Neural progenitor cell (in vitro differentiated cells): ENCODE measurements at places on chromosomes 11 and 22. TPM values are rescaled to one million over a fixed set of nuclear protein-coding genes. Genes with fewer than 3 reads are reported as not detected.
A peak's percentile ranks its signal among the peaks of the same experiment; 100 is the strongest.

DNA sequence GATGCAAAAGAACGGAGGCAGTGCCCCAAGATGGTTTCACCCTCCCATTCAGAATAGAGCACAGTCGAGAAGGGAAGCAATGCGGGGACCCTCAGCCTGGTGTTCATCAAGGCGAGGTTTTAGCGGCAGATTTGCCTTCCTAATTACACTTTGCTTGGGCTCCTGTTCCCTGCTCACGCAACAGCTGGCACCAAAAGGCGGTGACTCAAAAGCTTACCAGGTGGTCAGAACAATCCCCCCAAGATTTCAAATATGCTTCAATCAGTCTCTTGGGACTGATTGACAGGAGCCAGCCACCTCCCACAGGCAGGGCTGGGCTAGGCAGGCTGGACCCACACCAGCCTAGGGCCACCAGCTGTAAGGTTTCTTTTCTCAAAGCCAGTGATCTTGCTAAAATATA is 14.2 kb downstream of the IGSF9B start:
- DNase-seq: no peak

- DNase-seq: peak; percentile 72
These were observed 267.6 kb upstream of the TENM4 start for GRCh38 chr11:79708319-79708932.

DNA sequence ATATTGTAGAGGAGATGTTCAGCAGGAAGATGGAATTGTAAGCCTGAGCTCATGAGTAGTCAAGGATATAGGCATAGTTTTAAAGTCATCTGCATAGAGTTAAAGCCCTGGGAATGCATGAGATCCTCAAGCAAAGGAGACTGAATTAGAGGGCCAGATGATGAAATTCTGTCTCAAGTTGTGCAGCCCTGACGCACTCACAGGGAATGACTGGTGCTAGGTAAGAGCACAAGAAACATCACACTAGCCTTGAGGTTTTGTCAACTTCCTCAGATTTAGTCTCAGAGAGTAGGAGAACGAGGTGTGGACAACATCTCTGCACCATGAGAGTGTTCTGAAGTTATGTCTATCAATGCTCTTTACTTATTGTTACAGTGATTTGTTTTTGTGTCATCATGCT is 5.8 kb downstream of the RAB38 start:
- DNase-seq: no peak

GRCh38 chr11:129319201-129319600 is 56.4 kb upstream of the BARX2 start:
- DNase-seq: no peak

Gene NUDT22
- total RNA-seq: 23.5 and 28.8 TPM in 2 replicates

Gene PRR33
- total RNA-seq: not detected in 2 replicates

DNA sequence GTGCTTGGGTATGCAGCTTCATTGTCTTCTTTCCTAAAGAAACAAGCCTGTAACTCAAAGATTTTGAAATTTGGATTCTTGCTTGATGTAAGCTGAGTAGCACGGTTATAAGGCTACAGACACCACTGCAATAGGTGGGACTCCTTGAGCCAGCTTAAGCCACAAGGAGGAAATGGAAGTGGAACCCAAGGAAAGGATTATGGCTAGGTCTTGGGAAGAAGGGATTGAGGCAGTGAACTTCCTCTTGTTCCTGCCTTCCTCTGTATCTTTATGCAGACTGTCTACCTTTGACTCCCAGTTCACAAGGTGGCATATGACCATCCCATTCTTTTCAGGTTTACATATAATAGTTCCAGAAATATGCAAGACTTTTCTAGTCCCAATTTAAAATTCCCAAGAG is 72.3 kb downstream of the BDNF start:
- DNase-seq: no peak

DNA sequence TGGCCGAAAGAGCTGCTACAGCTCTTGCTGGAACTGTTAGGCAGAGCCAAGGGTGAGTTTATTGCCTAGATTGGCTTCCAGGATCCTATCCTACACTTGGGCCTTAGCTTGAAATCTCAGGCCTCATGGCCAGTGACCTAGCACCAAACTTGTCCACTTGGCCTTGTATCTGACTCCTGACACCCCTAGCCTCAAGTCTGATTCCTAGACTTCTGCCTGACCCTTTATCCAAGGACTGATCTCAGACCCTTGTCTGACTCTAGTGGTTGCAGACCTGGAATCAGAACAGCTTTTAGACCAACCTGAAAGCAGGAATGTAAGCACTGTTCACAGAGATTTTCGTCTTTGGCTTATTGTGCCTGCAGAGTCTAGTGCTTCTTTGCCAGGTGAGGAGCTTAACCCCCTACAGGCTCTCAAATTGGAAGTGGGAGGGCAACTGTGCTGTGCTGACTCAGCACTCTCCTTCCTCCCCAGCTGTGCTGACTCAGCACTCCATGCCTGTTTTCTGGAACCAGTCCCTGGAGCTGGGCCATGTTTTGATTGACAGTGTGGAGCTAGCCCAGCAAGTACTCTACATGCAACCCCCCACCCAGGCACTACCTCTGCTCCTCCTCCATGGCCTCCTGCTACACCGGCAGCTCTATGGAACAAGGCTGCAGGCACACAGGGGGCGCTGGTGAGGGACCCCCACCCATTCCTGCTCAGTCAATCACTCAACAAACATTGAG is 35.1 kb downstream of the RRP8 start:
- DNase-seq: peak; percentile 68

DNA sequence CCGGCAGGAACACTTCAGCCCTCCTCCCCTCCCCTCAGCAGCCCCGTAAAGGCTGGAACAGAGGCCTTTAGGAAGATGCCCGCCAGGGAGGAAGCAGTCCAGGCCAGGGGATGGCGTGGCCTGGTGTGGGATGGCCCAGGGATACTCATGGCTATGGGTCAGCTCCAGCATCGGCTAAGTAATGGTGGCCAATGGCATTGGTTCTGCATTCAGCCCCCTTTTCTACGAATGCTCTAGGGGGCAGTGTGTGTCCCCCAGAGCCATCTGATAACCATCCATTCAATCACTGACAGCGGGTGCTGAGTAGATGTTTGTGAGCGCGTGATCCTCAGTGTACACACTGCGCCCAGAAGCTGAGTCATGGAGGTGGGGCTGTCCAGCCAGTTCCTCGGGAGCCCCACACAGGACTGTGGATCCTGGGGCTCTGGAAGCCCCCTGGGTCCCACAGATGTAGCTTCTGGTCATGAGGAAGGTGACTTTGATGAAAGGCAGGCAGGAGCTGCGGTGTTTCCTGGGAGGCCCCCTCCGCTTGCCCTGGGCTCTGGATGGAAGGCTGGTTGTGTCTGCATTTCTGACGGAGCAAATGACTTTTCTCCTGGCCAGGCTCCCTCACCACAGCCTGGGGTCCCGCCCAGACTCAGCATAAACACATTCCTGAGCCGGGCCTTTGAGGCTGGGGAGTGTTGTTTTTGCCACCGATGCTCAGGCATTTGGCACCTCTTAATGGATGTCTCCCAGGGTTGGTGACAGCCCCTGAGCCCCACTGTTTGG is 46.5 kb downstream of the FBLN1 start:
- DNase-seq: peak; percentile 14

Gene SYT7
- 0.73 and 4.4 TPM in 2 replicates for total RNA-seq

- DNase-seq: no peak
These were observed 18.4 kb upstream of the CTSC start for GRCh38 chr11:88355887-88356286.

DNA sequence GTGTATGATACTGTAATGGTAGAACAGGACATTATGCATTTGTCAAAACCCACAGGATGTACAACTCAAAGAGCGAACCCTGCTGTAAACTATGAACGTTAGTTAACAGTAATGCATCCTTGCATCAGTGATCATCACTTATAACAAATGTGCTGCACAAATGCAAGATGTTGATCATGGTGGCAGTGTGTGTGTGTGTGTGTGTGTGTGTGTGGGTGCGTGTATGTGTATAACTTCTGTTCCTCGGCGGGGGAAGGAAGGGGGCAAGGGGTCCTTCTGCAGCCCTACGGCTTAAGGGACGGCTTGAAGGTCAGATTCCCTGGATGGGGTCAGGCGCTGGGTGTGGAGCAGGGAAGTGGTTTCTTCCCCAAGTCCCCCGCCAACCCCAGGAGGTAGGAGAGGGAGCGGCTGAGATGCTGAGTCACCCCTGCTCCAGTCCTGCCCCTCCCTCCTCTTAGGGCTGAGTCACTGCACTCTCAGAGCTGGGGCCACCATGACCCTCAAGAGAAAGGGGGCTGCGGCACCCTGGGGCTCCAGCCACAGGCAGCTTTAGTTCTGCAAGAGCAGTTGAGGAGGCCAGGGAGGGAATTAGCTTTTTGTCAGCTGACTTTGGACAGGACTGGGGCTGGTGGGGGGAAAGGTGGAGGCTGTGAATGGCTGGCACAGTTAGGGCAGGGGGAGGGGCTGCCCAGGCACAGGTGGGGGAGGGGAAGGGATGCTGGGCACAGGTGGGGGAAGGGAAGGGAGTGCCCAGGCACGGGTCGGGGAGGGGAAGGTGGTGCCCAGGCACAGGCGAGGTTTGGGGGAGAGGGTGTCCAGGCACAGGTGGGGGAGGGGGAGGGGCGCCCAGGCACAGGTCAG is 8.8 kb upstream of the CTSD start:
- DNase-seq: peak; percentile 79

DNA sequence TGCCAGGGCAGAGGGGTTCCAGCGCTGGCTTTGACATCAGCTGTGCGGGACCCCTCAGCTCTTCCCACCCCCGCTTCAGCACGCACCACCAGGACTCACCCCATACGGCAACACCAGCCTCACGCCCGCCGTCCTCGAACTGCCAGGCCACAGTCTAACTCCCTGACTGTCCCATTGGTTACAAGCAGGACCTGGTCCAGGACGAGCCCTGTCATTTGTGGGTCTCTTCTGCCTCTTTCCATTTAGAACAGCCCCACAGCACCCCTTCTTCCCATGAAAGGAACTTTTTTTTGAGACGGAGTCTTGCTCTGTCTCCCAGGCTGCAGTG is 81.7 kb downstream of the PHF21B start:
- no peak for DNase-seq

DNA sequence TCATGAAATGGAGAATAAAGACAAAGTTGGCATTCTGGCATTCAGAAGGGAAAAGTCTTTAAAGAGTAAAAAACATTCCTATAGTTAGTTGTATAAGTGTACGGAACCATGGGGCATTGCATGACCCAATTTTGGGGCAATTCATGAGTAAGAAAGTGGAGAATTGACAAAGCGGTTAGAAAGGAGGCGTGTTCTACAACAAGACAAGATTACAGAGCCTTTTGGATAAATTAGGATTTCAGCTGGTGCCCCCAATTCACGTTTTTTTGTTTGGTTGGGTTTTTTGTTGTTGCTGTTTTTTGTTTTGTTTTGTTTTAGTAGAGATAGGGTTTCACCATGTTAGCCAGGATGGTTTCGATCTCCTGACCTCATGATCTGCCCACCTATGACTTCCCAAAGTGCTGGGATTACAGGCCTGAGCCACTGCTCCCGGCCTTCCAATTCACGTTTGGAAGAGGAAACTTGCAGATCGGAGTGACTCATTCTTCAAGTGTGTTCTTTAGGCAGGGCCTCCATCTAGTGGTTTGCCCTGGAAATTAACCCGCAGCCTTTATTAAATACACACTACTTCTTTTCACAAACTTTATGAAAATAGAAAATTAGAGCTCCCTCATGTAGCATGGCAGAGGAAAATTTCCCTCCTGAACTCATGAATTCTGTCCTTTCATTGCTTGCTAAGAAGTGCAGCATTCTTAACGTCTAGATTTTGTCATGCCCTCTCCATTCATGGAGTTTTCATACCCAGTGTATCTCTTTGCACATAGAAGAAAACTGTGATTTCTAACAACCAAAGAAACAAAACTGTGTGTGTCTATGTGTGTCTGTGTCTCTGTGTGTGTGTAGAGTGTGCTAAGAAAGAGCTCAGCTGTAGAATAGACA is 118.1 kb downstream of the BBOX1 start:
- peak; percentile 70 for DNase-seq

Gene SLC43A1
- total RNA-seq: 0.99 and 1.5 TPM in 2 replicates

DNA sequence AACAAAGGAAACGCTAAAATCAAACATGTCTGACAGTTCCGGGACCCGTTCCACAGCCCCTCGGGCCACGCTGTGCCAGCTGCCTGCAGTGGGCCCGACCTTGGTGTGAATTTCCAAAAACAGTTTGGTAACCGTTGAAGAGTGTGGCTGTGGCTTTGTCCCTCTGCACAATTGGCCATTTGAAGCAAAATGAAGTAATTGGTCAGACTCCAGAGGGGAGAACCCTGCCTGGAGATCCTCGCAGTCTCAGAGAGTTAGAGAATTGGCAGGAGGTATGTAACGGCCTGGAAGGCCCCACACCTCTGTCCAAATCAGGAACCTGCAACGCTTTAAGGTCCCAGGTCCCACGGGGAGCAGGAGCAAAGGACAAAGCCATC is 26.3 kb downstream of the TRMU start:
- DNase-seq: no peak

DNA sequence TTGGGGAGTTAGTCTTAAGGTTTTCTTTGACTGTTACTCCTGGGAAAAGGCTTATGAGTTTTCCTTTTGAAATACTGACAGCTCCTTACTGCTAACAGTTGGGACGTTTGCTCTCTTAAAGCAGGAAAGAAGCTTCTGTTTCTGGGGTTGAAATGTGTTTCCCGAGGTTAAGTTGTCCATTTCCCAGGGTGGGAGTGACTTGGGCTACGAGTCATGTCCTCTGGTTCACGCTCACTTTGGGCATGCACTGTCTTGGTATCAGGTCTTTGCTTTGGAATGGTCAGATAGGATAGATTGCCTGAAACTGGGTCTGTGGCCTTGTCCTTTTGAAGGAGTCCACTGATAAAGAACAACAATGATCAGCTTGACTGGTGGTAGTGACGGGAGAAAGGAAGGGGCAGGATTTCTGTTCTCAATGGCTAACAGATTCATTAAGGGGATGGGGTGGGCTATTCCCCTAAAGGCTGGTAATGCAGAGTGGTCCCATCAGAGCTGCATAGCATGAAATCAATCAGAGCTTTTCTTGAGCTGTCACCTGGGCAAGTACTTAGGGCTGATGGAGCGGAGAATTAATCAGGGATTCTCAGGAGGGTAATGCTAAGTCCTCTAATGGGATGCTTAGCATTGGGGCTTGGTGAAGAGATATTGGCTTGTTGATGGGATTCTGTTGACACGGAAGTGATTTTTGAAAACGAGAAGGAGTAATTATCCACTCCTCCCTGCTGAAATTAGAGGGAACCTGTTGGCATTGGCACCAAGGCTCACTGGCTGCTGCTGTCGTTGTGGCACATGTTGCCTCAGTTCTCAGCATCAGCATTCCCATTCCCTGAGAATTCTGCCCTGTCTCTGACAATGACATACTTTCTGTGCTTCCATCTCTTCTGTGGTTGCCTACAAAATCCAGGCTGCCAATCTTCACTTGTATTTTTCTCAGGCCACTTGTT is 81.6 kb downstream of the TEAD1 start:
- peak; percentile 23 for DNase-seq
